ENCODE measurements at places on chromosomes 3 and 15. TPM values are rescaled to one million over a fixed set of nuclear protein-coding genes. Genes with fewer than 3 reads are reported as not detected.

GRCh38 chr3:195159117-195159813, 111.7 kb downstream of the XXYLT1 start:
- DNase-seq = no peak

- no peak for DNase-seq
Measured at GRCh38 chr3:177750436-177750835, 553.2 kb upstream of the TBL1XR1 start.

DNA sequence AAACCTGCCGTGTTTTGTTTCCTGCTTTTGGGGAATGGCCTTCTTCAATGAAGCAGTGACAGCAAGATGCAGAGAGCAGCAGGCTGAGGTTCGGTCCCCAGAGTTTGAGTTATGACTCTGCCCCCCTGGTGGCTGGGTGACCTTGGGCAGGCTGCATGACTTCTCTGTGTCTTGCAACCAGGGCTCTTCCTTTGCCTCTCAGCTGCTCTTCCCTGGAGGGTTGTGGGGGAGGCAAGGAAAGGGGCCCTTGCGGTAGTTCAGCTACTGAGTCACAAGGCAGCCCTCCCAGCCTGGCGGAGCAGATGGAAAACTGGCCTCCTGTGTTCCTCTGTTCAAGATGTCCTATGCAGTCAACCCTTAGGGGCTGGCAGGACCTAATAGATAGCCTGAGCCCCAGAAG, 17.1 kb downstream of the CTXND1 start:
- DNase-seq = peak; percentile 24

The BDH1 gene
- total RNA-seq = 12.4 TPM

The LOXL1 gene
- total RNA-seq = 189 TPM

Measured in M059J (cell line).